NCI-H774 (cell line): ENCODE measurements at places on chromosomes 3 and 15.

DNA sequence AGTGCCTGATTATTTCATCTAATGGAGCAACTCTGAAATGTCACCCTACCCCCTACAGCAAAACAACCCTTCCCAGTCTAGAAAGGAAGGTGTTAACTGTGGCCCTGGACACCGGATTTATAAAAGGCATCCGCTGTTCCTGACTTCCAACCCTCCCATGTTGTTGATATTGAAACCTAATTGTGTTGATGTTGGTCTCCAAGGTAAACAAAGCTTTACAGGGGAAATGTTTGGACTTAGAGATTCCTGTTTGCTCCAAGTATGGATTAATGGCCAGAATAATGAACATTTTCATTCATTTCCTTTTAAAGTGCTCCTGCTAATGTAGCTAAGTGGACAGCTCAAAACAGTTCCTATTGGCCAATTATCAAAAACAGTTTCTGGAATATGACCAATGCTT, 19.4 kb upstream of the LMCD1 start:
- DNase-seq = peak; percentile 19

DNA sequence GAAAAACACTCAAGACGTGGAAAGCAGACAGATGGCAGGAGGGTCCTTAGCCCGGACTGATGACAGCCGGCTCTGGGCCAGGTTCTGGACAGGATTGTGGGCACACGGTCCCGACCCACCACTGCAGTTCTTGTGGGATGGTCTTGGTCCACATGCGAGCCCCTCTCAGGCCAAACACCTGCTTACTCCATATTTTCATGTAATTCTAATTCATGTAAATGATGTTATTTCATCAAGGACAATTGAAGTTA, 32.6 kb downstream of the TM2D3 start:
- DNase-seq = no peak

DNA sequence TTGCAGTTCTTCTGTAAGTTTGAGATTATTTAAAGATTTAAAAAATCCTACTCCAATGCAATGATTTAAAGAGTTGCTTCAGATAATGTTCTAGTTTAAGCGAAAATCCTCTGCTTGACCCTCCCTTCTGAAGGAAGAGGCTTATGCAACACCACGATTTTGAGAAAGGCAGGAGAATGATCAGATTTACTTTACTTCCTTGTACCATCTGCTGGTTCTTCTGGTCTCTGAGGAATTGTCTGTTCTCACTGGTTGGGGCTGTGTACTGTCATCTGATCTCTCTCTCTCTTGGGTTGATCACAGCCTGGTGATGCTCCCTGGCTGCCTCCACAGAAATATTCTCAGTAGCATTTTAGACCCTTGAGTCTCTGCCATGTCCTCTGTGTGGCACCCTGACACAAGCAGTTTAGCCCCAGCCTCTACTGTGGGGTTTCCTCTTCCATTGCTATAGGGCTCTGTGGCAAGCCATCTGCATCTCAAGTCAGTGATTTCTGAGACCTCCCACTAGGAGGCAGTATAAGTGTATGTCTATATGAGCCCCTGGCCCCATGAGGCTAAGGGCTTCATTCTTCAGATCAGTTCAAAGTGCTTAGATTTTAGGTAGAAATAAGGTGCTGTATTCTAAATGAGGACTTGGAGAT, 50.8 kb upstream of the PLAAT1 start:
- peak; percentile 59 for DNase-seq

- no peak for DNase-seq
Observed at GRCh38 chr3:107384428-107384827, 7.2 kb downstream of the CCDC54 start.

DNA sequence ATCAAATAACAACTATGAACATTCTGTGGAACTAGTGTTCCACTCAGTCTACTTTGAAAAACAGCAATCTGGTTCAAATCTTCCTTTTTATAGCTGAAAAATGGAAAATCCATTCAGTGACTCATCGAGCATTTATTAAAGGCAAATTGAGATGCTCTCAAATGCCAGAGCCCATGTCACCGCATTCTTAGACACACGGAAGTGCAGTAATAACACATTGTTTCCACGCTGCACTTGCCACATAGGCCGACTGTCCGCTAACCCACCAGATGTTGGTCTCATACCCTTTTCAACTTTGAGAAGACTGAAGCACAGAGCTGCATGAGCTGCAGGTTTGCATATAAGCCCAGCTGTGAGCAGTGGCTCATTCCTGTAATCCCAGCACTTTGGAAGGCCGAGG, 95.9 kb downstream of the TMEM266 start:
- DNase-seq = no peak

DNA sequence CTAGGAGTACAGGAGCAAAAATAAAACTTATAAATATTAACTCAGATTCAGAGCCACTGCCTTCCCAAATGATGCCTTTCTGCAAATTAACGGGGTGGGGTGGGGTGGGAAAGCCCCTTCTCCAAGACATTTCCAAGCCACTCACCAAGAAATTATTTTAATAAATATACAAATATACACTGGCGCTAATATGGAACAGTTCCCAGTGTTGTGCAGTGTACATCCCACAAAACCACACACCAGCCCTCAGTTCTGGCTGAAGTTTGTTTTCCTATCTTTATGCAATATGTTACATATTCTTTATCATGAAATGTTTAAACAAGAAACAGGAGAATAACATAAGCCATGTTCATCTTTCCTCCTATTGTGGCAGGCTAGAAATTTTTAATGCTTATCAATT, 53.0 kb upstream of the GYG1 start:
- no peak for DNase-seq
